ENCODE measurements at places on chromosomes 1 and 21. TPM values are rescaled to one million over a fixed set of nuclear protein-coding genes. Genes with fewer than 3 reads are reported as not detected.

DNA sequence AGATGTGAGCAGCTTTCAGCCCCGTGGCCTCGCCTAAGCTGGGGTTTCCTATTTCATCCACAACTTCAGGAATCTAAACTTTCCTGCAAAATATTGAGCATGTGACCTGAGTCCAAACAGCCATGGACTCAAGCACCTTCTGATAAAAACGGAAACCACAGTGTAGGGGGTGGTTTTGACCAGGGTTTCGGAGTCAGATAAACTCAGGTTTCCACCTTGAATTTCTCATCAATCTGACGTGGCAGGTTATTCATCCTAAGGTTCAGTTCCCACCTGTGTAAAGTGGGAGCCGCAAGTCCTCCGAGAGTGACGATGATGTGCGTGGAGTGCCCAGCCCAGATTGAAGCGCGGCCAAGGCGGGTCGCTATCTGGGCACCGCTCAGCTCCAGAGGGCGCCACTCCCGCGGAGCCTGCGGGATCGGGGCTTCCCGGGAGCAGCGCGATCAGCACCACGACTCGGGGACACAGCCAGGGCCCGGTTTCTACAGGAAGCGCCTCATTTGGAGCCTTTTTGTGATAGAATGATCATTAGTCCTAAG, 871 bp upstream of the ETS2 start:
- H3K27ac ChIP-seq = peak overlapping the region; percentile 59
- H3K4me1 ChIP-seq = peaks cover 32% of the 10 kb centered on the region
- no peaks in the 10 kb centered on the region for H3K27me3 ChIP-seq
- H3K4me3 ChIP-seq = peak overlapping the region; percentile 62
- no peak for DNase-seq

DNA sequence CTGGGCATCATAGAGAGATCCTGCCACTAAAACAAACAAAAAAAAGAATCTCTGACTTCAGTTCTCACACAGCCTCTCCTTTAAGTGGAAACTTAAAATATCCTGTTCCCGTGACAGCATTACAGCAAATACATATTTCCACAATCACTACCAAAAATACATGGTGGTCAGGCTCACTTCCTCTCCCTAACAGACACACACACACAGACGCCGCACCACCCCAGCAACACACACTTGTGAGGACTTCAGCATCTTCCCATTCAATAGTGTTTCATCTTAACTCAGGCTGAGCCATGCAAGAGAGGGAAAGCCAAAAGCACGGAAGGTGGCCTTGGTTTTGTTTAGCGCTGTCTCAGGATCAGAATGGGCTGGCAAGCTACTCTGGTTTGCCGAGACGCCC, 21.9 kb downstream of the KIAA1614 start:
- no peak overlapping the region for H3K27ac ChIP-seq
- H3K36me3 ChIP-seq = no peaks in the 10 kb centered on the region
- DNase-seq = no peak

GRCh38 chr1:19710825-19711611, 46.3 kb downstream of the HTR6 start:
- no peak overlapping the region for H3K27ac ChIP-seq
- peaks cover 14% of the 10 kb centered on the region for H3K4me1 ChIP-seq
- H3K36me3 ChIP-seq = no peaks in the 10 kb centered on the region
- no peaks in the 10 kb centered on the region for H3K27me3 ChIP-seq

DNA sequence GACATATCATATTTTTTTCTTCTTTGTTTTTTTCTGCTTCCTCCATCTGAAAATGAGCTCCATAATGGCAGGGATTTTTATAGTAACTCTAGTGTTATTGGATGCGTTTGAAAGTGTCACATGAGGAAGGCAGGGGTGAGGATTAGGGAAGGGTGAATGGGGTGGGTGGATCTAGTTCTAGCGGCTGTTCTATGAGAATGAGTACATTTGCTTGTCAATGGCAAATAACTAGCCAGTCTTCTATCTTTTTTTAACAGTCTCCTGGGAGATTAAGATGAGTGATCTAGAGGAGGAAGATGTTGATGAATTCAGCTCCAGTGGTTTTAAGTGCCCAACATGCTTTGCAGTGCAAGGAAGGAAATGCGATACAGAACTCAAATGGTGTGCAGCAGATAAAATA, 5.8 kb downstream of the OR14I1 start:
- no peaks in the 10 kb centered on the region for H3K4me1 ChIP-seq
- H3K27me3 ChIP-seq = no peaks in the 10 kb centered on the region
- no peak for DNase-seq
- no peak overlapping the region for H3K27ac ChIP-seq
- H3K36me3 ChIP-seq = no peaks in the 10 kb centered on the region

DNA sequence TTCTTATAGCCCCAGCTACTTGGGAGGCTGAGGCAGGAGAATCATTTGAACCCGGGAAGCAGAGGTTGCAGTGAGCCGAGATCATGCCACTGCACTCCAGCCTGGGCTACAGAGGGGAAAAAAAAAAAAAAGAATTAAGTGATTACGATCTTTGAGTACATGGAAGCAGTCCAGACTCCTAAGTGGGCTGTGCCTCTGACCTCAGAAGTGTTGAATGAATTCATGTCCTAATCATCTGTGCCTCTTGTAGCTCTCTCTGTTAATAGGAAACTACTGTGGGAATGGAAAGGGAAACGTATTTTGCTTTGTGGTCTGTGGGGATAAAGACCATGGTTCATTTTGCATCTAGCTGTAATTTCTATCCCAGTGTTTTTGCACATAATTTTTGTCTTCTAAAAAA, 8.4 kb upstream of the IVNS1ABP start:
- no peaks in the 10 kb centered on the region for H3K4me1 ChIP-seq
- no peaks in the 10 kb centered on the region for H3K36me3 ChIP-seq

Gene LCE2B
- not detected for total RNA-seq

Gene CFHR3
- not detected for total RNA-seq

Gene STPG1
- total RNA-seq = 4.9 TPM
